ENCODE measurements at places on chromosomes 11 and 22.

GRCh38 chr22:31136711-31137110 lies 3.6 kb downstream of the PLA2G3 start:
- DNase-seq: no peak

- no peak for DNase-seq
These were observed 301.7 kb upstream of the PITPNB start for GRCh38 chr22:28220626-28221363.

- DNase-seq: no peak
These were observed 90.0 kb upstream of the ALX4 start for GRCh38 chr11:44399968-44400367.

GRCh38 chr22:49014227-49015201 lies 813.2 kb downstream of the BRD1 start:
- DNase-seq: no peak

DNA sequence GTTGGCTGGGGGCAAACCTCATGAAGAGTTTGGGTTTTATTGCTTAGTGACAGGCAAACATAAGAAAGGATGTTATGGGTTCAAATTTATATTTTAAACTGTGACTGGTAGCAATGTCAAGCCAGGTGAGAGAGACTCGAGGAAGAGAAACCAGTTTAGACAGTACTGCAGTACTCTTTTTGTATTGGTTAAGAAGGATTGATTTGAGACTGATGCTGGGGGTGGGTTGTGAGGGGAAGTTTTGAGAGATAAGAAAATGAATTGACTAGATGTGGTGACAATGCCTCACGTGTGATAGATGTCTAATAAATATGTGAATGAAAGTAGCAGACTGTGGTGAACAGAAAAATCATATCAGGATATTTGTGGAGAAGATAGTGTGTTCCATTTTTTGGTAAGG lies 142.4 kb downstream of the DDX10 start:
- DNase-seq: no peak

GRCh38 chr11:123580137-123580536 lies 74.3 kb downstream of the SCN3B start:
- no peak for DNase-seq
